Esophagus squamous epithelium (tissue), 5 donors: ENCODE measurements at places on chromosomes 1 and 21.

DNA sequence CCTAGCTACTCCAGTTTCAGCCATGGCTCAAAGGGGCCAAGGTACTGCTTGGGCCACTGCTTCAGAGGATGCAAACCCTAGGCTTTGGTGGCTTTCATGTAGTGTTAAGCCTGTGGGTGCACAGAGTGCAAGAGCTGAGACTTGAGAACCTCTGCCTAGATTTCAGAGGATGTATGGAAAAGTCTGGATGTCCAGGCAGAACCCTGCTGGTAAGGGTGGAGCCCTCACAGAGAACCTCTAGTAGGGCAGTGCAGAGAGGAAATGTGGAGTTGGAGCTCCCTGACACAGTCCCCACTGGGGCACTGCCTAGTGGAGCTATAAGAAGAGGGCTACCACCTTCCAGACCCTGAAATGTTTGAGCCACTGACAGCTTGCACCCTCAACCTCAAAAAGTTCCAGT, 16.2 kb downstream of the RIIAD1 start:
- DNase-seq, result no peak

DNA sequence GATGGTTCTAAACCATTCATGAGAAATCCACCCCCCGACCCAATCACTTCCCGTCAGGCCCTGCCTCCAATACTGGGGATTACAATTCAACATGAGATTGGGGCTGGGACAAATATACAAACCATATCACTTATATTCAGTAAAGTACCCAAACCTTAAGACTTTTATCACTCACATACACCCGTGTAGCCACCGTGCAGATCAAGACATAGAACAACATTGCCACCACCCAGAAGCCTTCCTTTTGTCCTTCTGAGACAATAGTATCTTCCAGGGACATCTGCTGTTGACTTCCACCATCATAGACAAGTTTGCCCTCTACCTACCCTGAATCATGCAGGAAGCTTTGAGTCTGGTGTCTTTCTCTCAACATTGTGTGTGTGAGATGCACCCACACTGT, 37.5 kb downstream of the CLIC6 start:
- DNase-seq, result no peak

GRCh38 chr1:1250786-1251284, 4.3 kb upstream of the C1QTNF12 start:
- no peak for DNase-seq

- DNase-seq, result no peak
Observed at GRCh38 chr1:163874070-163874469, 552.3 kb downstream of the NUF2 start.

- no peak for DNase-seq
Observed at GRCh38 chr1:224116131-224116530, 2.2 kb downstream of the FBXO28 start.

DNA sequence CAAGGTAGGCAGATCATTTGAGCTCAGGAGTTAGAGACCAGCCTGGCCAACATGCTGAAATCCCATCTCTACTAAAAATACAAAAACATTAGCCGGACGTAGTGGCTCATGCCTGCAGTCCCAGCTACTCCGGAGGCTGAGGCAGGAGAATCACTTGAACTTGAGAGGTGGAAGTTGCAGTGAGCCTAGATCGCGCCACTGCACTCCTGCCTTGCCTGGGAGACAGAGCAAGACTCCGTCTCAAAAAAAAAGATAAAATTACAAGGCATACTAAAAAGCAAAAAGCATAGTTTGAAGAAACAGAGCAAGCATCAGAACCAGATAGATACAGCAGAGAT, 61.2 kb upstream of the CDC42BPA start:
- DNase-seq, result no peak

DNA sequence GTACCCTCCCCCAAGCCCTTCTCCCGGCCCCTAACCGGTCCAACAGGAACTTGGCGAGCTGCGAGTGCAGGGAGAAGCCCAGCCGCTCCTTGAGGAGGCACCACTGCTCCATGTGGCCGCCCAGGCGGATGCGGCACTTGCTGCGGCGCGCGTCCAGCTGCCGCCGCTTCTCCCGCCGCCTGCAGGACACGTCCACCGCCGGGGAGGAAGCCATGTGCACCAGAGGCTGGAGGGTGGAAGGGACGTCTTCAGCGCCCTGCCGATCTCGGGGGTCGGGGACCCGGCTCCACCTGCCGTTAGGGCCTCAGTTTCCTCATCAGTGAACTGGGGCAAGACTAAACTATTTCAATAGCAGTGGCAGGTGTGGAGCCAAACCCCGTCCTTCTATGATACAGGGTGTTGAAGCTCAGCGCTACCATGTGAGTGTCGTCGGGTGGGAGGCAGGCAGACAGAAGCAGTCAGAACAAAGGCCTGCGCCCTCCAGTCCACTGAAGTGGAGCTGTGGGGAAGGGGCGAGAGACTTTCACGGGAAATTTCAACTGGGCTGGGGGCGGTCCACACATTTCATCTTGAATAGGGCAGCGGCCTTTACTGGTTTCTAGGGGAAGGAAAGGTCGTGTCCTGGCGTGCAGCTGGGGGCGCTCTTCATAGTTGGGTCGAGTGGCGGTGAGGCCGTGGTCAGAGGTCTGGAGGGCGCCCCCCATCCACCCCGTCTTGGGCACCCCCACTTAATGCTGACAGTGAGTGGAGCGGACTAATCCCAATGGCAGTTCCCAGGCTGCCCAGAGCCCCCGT, 592 bp downstream of the ZNF692 start:
- DNase-seq, result no peak

DNA sequence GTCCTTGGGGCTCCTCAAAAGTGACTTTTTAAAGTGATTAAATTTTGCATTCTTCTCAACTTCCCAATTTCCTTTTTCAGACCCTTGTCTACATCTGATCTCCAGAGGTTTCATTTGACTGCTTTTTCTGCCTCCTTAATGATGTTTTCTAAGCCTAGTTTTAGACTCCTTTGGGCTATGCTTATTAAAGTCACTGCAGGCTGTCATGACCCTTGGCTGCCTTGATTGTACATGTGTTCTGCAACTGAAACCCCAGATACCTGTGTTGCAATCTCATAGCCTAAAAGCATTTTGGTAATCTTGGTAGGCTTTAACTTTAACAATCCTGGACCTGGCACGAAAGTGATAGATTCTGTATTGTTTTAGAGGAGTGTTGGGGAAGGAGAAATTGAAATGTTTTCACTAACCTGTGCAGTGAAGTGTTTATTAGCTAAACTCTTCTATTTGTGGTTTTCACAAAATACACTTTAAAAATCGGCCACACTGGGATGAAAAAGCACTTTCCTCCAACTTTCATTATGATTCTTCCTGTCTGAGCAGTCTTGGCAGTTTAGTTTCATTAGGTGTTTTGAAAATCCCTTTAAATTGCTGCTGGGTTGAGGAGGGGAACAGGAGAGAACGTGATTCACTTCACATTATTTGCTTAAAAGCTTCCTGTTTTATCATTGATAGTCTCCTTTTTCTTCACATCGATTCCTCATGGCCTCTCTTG, 4.9 kb downstream of the MACO1 start:
- no peak for DNase-seq

- no peak for DNase-seq
Observed at GRCh38 chr1:239819096-239819495, 272.6 kb upstream of the FMN2 start.

GRCh38 chr1:192516776-192517297, 58.7 kb upstream of the RGS1 start:
- DNase-seq, result no peak

DNA sequence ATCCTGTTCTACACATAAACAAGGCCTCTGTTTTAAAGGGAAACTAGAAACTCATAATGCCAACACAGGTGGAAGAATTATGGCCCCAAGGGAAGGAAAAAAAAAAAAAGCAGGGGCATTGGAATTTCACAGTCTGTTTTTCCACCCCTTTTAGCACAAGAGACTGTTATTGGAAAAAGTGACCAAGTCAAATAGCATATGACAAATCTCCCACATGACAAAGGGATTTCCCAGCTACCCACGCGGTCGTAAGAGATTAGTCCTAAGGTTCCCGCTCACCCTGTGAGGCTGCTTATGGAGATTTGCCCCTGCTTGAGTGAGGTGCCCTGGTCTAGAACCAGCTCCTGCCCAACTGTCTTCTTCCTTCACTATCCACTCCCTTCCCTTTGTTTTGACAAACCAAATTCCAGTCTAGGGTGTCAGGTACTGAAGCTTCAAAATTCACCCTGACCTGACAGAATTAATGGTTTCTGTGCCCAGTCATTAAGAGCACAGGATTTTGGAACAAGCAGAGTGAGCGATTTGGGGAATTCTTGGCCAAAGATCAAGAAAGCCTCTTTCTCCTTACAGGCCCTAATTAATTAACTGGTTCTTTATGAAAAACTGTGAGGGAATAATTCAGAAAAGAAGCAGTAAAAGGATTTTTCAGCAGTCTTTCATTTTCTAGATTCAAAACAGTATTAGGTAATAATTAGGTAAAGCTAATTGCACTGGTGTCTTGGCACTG, 107.3 kb downstream of the NMNAT2 start:
- DNase-seq, result no peak

DNA sequence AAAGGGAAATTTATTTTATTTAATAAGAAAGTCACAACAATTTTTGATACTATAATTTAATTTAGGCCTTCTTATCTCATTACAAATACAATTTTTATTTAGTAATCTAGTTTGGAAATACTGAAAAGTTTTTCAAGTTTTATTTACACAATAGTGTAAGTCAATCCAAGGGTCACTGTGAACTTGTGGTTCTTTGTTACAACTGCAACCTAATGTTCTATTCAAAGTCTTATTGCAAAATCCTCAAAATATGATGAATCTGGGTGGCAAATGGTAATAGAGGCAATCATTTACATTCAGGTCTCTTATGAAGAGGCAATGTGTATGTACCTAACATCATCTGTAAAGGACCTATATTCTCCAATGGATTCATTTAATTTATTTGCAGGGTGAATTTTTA, 421.2 kb downstream of the DPYD start:
- no peak for DNase-seq
